NCI-H1092 (cell line): ENCODE measurements at places on chromosomes 2 and 18.

GRCh38 chr2:17171446-17172049 lies 346.7 kb downstream of the RAD51AP2 start:
- no peak for DNase-seq

- no peak for DNase-seq
Observed at GRCh38 chr2:158724803-158725381, 70.2 kb upstream of the DAPL1 start.

DNA sequence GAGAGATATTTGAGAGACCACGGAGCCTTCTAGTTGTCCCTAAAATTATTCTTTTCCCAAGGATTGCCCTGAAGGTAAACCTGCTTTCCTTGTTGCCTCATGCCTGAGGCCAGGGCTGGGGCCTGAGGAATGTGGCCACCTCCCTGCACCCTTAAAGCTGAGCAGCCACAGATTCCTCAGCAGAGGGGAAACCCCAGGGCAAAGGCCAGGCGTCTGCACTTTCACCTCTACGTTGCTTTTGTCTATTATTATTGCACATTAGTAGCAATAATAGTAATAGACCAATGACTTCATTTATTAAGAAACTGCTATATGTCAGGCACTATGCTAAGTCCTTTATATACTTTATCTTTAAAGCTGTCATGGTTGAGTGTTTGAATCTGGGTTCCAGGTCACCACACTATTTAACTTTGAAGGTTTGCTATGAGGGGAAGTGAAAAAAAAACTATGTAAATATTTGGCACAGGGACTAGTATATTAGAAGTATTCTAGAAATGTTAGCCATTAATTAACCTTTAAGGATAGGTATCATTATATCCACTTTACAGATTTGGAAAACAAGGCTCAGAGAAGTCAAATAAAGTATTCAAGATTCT lies 104.2 kb downstream of the LRRC30 start:
- DNase-seq: no peak

DNA sequence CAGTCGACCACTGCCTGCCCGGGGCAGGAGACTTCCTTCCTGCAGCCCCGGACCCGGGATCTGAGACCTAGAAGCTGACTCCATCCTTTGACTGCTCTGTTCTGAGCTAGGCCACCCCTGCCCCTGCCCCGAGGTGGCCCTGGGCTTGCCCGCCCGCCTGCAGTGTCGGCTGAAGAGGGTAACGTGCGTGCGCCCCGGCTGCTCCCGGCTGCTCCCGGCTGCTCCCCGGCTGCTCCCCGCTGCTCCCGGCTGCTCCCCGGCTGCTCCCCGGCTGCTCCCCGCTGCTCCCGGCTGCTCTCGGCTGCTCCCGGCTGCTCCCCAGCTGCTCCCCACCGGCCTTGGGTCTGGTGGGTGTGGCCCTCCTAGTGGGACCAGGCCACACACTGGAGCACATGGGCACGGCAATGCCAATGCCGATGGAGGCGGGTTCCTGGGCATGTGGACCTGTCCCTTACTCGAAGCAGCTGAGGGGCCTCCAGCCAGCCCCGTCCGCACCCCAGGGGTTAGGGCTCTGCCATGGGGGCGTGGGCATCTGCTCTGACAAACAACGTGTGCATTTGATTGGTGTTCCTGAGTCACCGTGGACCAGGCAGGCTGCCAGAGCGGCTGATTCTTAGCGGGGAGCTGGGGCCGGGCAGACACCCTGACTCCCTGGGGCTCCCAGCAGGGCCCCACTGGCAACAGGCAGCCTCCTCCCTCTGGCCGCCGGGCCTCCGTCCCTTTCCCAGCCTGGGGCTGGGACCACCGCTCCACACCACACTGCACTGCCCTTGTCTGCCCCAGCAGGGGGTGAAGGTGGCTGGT lies 2.0 kb upstream of the GAL3ST2 start:
- DNase-seq: peak; percentile 19

DNA sequence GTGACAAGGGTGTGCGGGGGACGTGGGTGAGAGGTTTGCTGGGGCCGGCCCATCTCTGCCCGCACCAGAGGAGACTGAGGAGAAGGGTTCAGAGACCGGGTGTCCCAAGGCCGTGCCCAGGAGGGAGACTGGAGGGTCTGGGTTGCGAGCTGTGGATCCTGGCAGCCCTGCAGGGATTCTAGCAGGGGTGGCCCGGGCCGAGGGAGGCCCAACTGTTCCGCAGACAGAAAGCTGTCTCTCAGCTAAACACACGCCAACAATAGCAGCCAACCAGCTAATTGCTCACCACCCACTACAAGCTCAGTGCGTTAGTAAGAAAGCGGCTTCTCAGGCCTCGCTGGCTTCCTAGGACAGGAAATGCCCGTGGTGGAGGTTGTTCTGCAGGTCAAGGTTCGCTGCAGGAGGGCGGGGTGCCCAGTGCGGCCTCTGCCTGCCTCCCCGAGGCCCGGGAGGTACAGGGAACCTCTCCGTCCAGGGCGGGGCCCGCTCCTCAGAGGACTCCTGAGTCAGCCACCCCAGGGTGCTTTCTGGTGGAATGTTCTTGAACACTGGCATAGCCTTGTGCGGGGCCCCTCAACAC lies 282.0 kb upstream of the PXDN start:
- no peak for DNase-seq

DNA sequence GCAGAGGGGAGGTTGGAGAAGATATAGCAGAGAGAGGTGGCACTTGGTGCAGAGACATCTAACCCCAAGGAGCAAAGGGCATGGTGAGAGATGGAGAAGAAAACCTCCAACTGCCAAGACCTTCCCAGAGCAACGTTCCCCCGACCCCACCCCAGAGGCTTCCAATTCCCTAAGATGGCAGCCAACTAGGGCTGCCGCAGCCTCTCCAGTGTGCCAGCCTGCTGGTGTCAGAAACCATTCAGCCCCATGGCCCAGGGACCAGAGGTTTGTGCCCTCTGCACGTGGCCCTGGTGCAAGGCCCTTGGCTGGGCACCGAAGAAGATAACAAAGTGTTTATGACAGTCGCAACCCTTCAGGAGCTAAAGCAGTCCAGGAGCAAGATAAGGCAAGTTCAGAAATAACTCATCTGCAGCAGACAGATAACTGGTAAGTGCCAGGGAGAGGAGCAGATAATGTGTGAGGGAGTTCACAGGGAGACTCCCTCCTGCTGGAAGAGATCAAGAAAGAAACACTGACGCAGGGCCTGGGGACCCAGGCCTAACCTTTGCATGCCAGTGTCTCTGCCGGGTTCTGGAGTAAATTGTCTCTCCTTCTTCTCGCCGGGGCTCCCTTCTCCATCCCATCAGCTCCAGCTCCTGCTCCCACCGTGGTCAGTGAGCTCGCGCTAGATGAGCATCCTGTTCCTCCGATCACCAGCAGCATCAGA lies 66.1 kb upstream of the ID2 start:
- no peak for DNase-seq
